LNCaP clone FGC (cell line): ENCODE measurements at places on chromosomes 4 and X.

DNA sequence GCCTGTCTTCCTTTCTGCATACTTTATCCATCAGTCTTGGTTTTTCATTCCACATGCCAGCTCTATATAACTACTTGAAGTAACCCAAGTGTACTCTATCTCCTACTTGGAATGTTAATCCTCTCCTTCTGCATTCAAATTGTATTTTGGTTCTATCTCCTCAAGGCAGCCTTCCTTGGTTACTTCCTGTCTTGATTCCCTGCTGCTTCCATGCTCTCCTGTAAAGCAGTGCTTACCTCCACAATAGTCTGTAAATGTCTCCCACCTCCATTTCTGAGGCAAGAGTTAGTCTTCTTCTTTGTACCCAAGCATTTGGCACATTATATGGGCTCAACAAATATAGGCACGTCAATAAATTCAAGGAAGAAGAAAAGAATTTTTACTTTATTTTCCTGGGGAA, 298.4 kb downstream of the ARHGAP24 start:
- no peak for DNase-seq

DNA sequence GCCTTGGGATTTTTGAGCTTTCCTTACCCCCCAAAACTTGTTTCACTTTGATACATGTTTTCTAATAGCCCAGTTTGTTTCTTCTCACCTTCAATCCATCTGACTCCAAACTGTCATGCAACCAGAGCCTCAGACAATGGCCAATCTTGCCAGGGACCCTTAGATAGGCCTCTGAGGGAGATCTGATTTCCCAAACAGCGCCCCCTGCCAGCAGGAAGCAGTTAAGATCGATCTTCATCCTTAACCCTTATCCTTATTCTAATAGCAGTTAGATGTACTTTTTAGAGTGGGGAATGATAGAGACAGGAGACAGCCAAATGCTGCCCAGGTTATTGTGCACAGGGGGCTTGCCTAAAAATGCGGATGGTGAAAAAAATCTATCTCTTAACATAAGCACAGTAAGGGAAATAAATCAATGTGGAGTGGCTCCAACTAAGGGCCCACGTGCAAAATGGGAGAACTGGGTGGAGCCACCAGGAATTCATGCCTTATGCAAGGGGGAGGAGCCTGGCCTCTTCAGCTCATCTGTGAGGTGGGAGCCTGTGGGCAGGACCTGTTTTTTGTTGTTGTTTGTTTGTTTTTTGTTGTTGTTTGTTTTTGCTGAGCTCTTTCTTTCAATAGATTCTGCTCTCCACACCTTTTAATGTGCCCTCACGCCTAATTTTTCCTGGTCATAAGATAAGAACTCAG, 833.6 kb upstream of the AGA start:
- no peak for DNase-seq

GRCh38 chr4:161444626-161445025, 719.2 kb downstream of the FSTL5 start:
- no peak for DNase-seq

GRCh38 chr4:145295547-145295946, 115.2 kb upstream of the OTUD4 start:
- no peak for DNase-seq

GRCh38 chr4:88148560-88148959, 9.9 kb downstream of the ABCG2 start:
- DNase-seq = no peak

DNA sequence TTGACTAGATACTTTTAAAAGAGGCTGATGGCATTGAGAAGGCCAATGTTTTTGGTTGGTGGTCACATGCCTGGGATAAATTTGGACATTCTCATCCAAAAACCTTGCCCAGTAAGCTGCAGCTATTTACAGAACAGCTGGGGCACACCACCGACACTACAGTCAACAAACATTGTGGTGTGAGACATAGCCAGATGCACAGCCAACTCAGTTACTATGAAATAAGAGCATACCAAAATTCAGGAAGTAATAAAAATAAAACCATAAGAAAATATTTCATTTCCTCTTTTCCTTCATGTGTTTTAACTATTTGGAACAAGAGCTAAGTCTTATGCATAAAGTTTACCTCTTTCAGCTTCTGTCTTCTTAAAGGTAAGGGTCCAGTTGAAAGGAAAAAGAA, 8.8 kb downstream of the PPM1K start:
- DNase-seq = no peak

DNA sequence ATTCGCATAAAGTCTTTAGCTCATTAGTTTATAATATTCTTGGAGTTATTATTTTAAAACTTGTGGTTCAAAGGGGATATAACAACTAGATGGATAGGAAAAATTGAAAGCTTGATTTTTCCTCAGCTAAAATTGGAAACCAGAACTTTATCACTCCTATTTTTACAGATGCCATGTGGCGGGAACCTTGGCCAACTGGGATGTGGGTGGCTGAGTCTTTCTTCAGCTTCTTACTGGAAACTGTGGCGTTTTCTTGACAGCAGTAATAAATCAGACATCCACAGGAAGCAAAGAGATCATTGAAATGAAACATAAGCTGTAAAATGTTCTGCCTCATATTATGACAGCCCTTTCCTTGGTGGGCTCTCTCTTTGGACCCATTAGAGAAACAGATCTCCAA, 84.1 kb downstream of the SPATA18 start:
- DNase-seq = no peak

DNA sequence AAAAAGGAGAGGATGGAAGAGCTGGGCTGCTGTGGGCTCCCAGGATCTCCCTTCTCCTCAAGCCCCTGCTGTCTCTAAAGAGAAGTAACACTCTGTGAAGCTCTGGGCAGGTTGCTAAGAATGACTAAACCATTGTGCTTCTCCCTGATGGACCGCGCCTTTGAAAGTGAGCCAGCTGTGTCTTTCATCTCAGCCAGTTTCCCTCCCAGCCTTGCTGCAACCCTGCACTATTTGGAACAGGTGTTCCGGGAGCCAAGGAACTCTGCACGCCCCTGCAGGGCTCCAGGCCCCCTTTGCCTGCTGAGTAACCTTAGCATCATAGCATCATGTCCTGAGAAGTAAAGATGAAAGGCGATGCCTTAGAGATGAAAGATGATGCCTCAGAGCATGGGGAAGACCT, 39.7 kb downstream of the SMIM20 start:
- no peak for DNase-seq

DNA sequence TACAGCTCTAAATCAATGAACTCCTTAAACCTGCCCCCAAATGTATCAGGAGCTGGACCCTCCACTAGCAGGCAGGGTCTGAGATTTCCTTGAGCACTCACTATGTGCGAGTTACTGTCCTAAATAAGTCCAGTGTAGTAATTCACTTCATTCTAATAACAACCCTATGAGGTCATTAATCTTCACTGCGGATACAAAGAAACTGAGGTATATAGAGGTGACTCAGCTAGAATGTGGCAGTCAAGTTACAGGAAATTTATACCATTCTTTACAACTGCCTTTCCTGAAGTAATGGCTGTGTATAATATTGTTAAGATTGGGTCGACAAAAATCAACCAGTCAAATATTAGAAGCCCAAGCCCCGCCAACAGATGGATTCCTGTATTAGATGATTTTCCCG, 473.9 kb upstream of the FTHL17 start:
- no peak for DNase-seq

DNA sequence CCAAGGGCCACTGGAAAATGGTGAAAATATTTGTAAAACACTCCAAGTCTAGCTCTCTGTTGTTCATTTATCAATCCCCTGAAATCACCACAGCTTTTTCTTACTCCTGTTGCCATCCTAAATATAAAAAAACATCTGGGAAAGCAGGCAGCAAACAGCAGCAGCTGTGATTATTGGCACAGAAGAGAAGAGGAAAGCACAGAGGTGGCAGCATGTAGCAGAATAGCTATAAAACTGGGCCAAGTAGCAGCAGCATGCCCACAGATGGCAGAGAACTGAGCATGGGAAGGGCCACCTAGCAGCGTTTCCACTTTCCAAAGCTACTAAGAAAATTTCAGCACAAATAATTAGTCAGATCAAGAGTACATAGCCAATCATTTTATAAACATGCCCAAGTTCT, 307.2 kb downstream of the SLC7A11 start:
- no peak for DNase-seq

DNA sequence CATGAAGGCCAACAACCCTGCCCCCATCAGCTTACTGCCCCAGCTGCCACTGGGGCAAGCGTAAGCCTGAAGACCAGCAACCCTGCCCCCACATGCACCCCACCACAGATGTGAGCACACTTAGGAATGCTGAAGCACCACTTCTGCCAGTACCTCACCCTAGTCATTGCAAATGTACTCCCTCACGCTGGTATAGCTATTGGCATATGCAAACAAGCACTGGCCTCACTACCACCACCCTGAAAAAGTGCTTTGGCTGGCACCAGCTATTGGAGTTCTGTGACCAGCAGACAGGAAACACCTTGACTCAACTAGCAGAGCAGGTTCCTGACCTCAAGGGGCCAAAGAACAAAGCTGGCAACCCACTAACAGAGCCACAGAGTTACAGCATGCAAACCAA, 534.4 kb upstream of the POU3F4 start:
- DNase-seq = no peak

DNA sequence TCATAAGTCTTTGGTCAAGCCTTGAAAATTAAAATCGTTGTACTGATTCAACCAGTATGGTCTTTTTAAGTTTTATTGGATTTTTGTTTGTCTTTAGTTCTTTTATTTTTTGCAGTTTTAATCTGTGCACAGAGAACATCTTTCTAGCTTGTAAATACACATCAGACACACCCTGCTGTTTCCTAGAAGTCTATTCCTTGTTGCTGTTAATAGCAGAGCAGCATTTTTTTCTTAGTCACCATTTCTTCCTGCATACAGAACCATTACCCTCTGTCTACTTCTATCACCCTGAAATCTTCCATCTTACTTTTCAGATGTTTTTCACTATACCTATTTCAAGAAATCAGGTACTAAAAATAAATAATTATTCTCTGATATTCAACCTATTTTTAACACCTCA, 375.4 kb downstream of the GRID2 start:
- DNase-seq = no peak

DNA sequence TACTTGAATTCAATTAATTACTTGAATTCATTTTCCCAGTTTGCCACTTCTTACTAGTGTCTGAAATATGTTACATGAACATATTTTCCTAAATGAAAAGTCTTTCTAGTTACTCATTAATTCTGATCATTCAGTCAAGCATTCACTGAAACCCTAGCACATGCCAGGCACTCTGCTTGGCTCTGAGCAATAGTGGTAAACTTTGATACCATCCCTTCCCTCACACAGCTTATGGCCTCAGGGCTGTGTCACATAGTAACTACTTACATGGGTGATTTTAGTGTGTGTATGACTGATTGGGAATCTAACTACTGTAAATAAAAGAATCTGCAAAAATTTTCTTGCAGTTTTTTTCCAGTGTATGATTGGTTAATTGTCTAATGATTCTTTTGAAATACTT, 32.7 kb downstream of the METAP1 start:
- DNase-seq = no peak

DNA sequence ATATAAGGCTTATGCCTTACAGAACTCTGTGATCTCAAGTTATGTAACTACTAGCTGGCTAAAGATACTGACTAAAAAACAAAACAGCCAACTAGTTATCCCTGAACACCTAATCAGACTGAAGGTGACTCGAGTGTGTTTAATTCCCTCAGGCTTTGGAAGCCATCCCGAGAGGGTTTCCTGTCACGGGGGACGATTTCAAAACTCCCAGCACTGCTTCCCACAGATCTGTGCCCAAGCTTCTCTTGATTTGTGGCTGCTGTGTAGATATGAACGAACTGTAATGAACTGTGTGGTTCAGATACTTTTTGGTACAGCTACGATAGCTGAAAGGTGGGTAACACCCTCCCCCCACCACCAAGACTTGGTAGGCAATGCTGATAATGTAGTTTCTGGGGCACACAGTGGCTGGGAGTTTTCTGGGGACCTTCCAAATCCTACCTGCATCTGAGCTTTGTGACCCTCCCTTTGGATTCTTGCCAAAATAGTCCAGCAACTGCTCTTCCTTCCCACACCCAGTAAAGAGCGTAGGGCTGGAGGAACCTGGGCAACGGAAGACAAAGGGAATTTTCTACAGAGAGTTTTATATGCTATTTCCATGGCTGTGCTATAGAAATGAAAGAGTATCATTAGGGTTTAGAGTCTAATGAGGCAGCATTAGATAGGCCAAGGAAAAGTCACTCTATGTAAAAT, 148.8 kb downstream of the MGST2 start:
- DNase-seq = no peak

DNA sequence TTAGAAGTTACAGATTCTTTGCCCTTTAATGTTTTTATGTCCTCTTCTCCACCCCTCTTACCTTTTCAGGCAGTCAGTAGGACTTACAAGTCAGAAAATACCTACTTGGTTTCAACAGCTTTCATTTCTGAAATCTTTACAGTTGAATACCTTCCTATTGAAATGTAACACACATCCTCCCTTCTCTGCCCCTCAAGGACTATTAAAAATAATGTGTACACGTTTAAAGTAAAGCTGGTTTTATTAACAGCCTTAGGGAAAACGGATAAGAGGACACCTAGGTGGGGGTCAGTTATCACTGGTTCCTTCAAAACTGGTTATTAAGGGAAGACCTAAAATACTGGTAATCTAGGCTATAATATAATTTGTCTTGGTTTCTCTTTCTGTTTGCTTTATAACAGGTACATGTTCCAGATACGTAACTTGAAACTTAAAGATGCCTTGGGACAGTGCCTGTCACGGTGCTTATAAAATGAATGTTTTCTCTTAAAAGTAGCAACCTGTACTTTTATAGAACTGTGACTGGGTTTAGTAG, 1.8 kb downstream of the CCSER1 start:
- peak; percentile 28 for DNase-seq

- DNase-seq = no peak
Observed at GRCh38 chr4:154004507-154005170, 215.8 kb upstream of the SFRP2 start.

GRCh38 chrX:44156726-44157125, 183.5 kb upstream of the NDP start:
- no peak for DNase-seq

DNA sequence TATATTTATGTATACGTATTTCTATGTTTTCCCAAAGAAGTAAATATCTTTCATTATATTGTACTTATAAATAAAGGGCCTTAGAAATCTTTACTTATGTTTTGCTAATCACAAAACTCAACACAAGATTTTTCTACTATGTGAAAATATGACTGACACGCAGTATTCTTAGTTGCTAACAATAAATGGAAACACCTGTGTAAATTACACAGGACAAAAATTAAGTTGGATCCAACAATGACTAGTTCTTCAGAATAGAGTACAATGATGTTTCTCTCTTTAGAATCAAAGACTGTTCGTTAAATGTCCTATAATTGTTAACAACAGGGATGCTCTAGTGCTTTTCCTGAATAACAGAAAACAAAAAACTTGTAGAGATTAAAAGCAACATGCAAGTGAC, 96.1 kb downstream of the PPP3CA start:
- no peak for DNase-seq

DNA sequence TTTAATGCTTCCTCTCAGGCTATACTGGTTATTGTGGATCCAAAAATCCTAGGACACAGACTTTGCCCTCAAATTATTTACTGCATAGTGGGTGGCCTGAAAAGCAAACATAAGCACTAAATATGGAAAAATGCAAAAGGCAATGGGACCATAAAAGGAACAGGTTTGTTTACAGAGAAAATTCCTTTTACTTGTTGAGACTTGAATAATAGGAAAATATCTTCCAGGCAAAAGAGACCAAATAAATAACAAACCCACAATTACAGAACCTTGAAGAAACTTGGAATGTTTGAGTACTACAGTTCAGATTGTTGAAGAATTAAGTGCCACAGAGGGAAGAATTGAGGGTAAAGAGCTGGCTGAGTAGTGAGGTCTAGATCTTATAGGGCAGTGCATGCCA, 711.0 kb downstream of the C4orf33 start:
- DNase-seq = no peak
